ENCODE measurements at places on chromosomes 5 and 9.

DNA sequence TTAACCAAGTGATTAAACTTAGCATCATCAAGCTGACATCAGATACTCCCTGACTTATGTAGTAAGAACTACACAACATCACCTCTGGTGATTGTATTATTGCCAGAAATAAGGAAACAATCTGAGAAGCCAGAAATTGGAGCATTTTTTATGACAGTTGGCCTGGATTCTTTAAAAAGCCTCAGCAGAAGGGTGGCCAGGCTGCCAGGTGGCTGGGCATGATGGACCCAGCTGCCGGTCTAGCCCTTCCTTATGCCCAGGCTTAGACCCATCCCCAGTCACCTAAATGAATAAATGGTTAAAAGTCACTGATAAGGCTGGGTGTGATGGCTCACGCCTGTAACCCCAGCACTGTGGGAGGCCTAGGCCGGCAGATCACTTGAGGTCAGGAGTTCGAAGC, 12.8 kb downstream of the OR1K1 start:
- DNase-seq = no peak

DNA sequence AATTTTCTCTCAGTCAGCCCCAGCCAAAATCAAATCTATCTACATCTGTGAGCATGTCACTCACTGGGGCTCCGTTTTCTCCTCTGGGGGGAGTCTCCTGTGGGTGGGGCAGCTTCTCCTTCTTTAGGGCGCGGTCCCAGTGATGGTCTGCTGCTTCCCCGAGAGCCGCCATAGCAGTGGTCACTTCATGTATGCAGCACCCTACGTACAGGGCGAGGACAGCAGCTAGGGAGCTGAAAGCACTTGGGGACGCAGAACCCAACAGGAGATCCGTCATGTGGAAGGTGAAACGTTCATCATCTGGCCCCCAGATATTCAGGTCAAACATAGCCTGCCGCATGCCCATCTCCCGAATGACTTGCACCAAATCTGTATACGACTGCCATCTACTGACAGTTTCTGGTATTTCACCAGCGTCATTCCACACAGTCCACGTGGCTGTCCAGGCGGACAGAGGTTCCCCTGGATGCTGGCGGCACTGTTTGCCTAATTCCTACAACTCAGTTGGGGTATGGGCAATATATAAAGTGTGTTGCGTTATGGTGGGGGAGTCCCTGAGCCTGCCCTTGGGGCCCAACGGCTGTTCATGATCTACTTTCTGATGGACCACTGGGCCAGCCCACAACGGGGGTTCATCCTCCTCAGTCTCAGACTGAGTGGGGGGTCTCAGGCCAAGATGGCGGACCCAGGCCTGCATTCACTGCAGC, 795.0 kb downstream of the EFNA5 start:
- no peak for DNase-seq

DNA sequence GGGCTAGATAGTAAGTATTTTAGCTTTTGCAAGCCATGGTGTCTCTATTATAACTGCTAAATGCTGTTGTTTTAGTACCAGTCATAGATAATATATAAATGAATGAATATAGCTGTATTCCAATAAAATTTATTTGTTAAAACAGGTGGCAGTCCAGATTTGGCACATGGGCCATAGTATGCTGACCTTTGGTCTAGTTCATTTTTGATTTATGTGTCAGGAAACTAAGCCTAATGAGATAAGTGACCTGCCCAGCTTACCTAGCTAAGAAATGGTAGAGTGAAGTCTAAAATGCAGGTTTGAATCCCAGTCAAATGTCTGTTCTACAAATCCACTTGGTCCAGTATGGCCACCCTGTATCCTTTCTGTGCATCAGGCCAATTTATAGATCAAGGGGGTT, 139.3 kb downstream of the ALDH1A1 start:
- DNase-seq = no peak

GRCh38 chr9:102867488-102867887, 127.6 kb upstream of the CYLC2 start:
- DNase-seq = no peak
